NCI-H226 (cell line): ENCODE measurements at places on chromosomes 7 and 10.

DNA sequence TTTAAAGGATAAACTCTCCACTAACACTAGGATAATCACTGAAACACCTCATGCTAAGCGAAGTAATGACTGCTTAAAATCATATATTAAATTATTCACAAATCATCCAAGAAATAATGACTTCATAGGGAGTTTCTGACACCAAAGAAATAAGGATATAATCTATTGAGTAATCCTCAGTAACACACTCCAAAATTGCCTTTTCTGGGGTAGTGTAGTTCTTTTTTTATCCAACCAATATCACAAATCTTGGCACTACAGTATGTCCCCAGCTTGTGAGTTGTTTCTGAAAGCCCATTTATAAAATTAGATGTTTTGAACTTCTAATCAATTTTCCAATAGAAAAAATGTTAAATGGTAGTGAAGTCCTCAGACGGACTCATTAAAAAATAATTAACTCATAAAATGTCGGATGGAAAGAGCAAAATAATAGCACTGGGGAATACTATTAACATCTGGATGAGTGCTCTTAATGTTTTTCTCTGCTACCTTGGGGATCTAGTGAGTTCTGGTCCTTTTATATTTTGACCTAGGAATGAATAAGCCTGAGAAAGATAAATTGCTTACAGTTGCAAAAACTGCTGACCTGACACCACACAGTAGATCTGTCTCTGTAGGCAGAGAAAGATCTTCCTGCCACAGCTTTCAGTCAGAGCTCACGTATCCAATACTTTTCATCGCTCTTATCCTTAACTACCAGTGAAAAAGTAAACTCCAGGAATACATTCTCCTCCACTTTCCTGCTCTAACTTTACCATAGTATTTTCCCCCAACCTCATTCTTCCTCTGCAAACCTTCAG is 618.5 kb upstream of the ANKRD30A start:
- no peak for DNase-seq

DNA sequence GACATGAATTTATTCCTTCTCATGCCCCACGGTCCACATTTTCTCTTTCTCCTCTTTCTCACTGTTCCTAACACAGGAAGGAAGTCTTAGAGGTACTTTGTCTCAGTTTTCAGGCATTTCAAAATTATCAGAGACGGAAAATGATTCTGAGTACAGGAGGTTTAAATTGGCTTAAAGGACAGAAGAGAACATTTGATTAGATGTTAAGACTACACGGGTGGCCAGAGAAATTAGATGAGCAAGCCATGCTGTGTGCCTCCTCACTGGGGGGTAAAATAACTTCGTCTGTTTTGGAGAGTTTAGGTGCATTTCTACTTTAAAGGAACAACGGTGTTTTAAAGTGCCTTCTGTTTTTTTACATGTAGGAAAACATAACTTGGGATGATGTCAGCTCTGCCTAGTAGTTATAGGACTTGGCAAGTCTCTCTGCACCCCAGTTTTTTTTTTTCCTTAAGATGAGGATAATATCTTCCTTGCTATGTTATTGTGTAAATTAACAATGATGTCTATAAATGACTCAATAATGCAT is 66.9 kb downstream of the MCMBP start:
- no peak for DNase-seq

GRCh38 chr7:29040579-29040925 is 82.4 kb upstream of the TRIL start:
- DNase-seq, result no peak

GRCh38 chr7:125568799-125569198 is 639.2 kb upstream of the POT1 start:
- no peak for DNase-seq

- no peak for DNase-seq
Measured at GRCh38 chr7:114931656-114932011, 9.7 kb downstream of the MDFIC start.

GRCh38 chr10:89548673-89549072 is 13.3 kb upstream of the SLC16A12 start:
- no peak for DNase-seq

- DNase-seq, result no peak
Measured at GRCh38 chr7:69843653-69844052, 245.4 kb downstream of the AUTS2 start.

DNA sequence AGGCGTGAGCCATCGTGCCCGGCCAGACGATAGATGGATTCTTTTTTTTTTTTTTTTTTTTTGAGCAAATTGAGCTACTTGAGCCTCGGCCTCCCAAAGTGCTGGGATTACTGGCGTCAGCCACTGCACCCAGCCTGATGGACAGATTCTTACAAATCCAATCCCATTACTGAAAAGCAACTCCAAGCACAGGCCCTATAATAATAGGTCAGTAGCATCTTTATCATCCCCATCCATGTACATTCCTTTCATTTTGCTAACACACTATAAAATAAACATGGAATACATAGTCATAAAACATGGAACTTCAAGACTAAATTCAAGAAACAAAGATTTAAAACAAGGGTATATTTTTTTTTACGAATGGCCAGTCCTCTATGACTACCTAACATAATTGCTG is 16.0 kb upstream of the RSBN1L start:
- DNase-seq, result no peak

DNA sequence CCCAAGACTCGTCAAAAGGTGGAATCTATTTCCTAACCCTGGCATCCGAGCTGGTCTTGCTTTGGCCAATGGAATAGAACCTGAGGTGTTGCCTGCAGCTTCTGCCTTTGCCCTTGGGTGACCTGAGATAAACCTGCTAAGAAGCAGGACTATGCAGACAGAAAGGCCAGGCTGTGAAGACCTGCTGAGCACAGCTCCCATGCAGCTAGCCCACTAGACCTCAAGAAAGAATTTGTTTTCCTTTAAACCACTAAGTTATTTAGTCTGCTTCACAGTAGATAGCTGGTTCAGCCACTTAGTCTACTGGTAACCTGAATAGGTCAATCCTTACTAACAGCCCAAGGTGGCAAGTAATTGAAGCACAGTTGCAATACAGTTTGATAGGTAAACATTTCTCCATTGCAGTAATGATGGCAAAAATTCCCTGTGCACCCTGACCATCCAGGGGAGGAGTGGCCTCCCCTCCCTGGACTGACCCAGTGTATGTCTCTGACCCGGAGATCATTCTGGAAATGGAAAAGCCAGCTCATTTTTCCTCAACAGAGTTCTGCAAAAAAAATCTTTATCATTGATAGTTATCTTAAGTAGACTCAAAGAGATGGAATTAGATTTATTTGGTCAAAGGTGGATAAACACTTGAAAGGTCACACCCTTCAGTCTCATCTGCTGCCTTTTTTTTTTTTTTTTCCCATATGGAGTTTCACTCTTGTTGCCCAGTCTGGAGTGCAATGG is 20.0 kb downstream of the TNS3 start:
- peak; percentile 67 for DNase-seq

DNA sequence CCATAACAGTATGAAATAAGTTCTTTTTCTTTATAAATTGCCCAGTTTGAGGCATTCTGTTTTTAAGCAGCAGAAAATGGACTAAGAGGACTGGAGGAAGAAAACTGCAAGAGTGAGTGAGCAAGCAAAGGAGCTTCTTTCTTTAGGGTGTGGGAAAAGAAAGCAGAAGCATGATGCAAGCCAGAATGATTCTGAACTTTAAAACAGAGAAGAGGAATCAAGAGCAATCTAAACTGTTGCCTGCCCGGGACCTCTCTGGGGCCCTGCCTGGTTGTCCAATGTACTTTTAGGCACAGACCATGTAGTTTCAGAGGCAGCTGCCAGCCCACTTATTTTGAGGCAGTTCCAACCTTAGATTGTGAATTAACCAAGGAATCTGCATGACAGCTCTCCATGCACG is 186.3 kb downstream of the PLPP4 start:
- DNase-seq, result no peak

DNA sequence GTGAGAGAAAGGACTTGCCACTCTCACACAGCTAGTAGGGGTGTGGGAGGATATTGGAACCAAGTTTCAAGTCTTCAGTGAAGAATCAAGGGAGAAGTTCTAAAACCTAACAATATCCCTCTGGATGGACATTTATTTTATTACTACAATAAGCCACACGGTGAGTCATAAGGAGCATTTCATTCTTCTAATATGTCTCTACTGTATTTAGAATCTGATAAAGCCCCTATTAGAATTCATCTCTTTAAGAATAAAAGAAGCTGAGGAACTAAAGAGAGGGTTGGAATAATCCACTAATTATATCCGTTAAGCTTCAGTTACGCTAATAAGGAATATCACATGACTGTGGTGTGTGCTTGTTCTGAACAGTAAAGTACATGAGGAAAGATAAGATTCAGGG is 40.9 kb upstream of the ATRNL1 start:
- DNase-seq, result no peak

DNA sequence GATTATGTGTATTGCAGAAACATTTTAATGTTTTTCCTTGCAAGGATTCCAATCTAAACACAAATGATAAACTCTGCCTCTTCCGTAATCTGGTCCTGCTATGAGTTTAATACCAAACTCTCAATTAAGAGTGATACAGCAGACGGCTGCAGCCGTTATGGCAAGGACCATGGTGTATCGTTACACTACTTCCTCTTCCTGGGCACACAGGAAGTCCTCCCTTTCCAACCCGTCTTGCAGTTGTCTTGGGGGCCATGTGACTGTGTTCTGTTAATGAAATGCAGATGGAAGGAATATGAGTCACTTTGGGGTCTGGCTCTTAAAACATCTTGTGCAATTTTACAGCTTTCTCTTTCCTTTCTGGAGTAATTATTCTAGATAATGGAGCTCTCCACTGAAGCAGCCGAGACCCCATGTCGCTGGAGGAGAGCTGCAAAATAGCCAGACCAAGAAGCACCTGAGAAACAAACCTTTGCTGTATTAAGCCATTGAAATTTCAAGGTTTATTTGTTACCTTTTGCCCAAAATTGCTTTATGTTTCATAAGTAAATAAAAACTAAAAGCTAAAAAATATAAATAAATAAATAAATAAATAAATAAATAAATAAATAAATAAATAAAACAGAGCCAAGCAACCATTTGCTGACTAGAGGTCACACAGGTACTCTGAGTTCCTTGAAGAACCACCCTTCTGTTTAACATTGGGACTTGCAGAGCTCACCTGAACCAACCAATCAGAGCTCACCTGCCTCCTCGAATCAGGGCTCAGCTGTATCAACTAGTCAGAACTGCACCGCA is 74.7 kb downstream of the FRMPD2 start:
- no peak for DNase-seq

GRCh38 chr10:22659866-22660265 is 54.5 kb downstream of the PIP4K2A start:
- DNase-seq, result no peak

GRCh38 chr7:142855756-142856564 is 1.1 kb downstream of the EPHB6 start:
- peak; percentile 62 for DNase-seq

GRCh38 chr7:156034397-156034796 is 222.1 kb upstream of the SHH start:
- DNase-seq, result no peak

- no peak for DNase-seq
Measured at GRCh38 chr7:70372768-70373515, 759.0 kb upstream of the GALNT17 start.

DNA sequence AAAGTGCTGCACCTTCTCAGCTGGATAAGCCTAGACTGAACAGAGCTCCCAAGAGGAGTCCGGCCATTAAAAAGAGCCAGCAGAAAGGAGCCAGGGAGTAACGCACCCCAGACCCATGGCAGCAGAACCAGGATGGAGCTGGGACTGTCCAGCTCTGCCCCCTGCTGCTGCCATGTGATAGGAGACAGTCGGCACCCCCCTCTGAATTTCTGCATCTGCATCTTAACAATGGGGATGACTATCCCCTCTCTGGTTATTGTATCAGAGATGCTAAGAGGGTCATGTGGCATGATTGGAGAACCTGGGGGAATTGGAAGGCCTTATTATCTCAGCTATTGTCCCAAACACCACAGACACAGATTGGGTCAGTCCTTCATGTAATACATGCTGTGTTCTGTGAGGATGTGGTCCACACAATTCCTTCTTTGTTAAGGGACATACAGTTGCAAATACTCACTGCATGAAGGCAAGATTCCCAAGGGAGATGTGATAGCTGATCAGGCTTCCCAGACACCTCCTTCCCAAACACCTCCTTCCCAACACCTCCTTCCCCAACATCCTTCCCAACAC is 29.3 kb downstream of the PLEKHS1 start:
- DNase-seq, result no peak

GRCh38 chr7:139575338-139575680 is 51.8 kb downstream of the CLEC2L start:
- DNase-seq, result no peak

GRCh38 chr10:97134110-97134509 is 51.6 kb downstream of the SLIT1 start:
- DNase-seq, result no peak

DNA sequence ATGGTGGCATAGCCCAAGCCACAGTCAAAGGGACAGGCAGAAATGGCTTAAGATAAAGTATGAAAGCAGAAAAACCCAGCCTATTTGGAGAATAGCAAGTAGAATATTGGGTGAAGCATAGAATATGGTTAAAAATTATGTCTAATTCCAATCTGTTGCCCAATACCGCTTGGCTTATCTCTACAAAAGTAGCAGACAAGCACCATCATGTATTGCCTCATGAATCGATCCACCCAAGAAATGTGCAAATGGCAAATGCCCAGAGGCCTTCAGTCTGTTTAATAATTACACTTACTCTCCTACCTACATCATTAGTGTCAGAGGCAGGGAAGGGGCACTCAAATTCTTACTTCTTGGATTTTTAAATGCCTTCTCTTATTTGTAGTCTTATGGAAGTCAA is 130.9 kb upstream of the ADAM12 start:
- no peak for DNase-seq

DNA sequence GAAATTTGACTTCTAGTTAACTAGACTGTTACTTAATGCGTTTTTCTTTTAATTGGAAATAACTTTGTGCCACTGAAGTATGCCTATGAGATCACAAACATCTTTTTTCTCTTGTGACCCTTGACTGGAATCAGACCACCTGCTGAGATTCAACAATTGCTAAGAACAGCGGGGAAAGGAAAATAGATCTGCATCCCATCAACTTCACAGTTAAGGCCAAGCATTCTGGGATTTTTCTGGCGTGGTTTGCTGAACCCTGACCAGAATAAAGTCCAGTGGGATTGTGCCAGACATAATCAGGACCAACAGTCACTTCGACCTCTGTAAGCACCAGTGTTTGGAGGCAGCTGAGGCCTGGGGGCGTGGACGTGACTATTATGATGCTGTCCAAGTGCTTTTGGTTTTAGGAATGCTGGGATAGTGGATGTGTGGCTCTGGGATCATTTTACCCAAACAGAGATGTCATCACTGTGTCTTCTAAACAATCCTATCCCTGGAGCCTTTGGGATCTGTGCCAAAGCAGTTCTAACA is 373.3 kb upstream of the PRKCQ start:
- DNase-seq, result no peak

DNA sequence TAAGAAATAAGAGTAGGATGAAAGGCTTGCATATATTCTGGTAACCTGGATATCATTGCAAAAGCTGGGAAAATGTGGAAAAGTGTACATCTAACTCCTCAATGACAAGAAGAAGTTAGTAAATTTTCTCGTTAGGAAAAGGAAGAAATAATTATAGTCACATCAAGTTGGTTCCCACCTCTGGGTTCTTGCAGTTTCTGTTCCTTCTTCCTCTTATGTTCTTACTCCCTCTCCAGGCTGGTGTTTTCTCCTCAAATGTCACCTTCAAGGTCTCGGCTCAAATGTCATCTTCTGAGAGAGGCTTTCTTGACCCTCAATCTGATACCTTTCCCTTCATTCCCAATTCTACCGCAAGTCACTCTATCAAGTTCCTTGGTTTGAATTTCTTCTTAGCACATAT is 64.4 kb downstream of the ENTPD1 start:
- no peak for DNase-seq
